Activated CD8-positive, alpha-beta T cell treated with anti-CD3 and anti-CD28 coated beads for 36 hours (primary cell): ENCODE measurements at places on chromosomes 5 and 9.

- DNase-seq, result peak; percentile 76
Measured at GRCh38 chr5:76542887-76543690, 80.1 kb downstream of the F2RL2 start.

- no peak for DNase-seq
Measured at GRCh38 chr9:28650327-28650726, 1077.0 kb upstream of the C9orf72 start.

DNA sequence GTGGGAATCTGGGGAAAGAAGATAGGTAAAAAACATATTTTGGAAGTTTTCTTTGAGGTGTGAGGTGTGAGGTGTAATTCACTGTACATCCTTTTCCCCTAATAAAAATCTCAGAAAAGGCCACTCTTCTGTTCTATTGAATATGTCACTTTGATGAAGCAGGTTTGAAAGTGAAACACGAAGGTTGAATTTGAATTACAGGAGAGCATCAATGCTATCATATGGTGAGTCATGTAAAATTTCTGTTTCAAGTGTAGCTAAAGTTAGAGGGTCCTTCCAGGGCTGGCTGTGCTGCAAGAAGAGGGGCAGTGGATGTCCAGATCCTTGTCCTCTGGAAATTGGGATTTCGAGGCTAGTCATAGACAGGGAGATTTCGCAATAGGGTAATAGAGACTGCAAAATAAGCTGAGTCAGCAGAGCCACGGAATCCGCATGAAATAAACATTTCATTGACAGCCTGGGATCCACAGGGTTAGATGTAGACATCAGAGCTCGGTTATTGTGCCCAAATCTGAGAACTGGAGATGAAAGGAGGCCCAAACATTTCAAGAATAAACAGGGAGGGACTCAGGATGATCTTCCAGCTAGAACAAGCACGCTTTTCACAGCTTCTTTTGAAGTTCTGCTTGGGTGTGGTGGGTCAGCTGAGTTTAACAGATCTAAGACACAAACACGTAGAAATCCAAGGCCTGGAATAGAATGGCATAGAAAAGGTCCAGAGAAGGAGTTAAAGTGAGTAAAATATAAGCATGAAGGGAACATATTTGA, 194.4 kb upstream of the CDKN2B start:
- DNase-seq, result no peak

- no peak for DNase-seq
Measured at GRCh38 chr9:133191989-133192388, 17.1 kb downstream of the OBP2B start.

DNA sequence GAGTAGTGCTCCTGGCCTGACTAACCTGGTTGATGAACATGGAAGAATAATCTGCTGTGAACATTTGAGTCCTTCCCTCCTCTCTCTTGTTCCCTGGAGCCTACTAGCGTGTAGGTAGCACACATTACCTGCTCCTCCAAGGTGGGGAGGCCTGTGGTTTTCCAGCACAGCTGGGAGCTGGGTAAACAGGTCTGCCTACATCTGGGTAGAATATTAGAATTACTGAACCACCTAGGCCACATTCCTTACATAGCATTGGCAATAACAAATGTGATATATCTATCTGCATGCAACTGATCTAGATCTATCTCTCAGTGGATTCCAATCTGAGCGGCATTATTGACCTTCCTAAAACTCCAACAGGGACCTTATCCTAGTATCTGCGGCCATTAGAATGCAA, 151.0 kb upstream of the ZNF366 start:
- DNase-seq, result no peak

DNA sequence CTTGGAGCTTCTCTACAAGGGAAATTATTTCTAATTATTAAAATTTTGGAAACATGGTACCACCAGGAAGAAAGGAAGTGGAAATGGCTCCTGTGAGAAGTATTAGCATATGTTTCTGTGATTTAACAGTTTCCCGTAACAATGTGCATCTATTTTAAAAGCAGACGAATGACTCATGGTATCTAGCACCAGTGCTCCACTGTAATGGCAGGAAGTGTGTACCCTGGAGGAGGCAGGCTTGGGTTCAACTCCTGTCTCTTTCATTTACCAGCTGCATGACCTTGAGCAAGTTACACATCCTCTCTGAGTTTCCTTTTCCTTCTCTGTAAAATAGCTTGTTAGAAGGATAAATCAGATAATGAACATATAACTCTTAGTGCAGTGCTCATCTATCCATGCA, 41.0 kb upstream of the ANGPTL2 start:
- DNase-seq, result peak; percentile 46

GRCh38 chr5:14745753-14746152, 81.2 kb downstream of the OTULIN start:
- DNase-seq, result peak; percentile 53

DNA sequence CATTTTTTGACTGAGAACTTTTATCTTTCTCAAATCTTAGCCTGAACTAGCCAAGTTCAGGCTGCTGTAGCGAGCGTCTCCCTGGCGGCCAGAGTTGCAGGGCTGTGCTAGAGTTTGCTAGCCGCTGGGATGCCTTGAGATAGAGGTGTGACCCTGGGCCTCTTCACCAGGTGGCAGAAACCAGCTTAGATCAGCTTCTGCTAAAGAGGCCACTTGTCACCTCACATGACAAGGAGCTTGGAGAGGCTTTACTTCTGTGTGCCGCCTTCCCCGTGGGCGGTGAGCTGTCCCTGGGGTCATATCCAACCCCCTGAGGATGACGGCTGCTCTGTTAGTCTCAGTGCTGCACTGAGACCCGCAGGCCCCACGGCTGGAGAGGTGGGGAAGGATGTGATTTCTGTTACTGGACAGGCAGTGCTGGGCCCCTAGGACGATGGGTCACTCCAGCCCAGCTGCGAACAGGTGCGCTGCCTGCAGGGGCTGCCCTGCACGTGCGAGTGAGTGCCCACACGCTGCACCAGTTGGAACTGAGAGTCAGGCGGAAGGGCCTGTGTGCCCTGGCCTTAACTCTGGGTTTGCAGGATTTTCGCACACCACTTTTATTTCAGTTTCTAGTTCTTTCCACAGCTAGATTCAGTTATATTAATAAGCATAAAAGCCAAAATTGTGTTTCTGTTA, 63.8 kb downstream of the EHMT1 start:
- peak; percentile 15 for DNase-seq

DNA sequence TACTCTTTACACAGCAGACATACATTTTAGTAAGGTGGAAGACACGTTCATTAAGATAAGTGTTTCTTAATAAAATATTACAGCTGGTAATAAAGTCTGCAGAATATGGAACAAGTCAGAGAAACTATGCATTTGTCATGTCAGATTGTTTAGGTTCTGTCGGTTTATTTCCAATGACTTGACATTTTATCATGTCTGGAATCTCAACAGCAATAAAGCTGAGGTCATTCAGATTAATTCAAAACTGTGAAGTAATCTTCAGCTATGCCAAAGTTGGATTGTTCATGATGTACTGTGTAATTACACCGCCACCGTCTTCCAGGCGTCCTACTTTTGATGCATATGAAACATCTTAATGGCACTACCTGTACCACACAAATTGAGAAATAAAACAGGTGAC, 1032.6 kb downstream of the CDH12 start:
- DNase-seq, result no peak

DNA sequence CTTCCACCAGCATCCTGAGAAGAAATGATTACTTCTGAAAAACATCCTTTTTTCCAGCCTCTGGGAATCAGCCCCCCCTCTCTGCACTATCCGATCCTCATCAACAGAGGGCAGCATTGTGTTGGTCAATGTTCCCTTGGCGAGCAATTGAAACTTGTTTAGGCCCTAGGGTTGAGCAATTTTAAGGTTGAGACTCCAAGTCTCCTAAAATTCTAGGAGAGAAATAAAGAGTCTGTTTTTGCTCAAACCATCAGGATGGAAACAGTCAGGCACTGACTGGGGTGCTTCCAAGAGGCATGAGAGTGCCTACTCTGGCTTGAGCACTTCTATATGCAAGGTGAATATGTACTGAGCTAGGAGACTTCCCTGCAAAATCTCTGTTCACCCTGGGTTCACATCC, 12.4 kb upstream of the CYFIP2 start:
- DNase-seq, result no peak

GRCh38 chr9:114910541-114910940, 19.9 kb downstream of the TNFSF8 start:
- no peak for DNase-seq

DNA sequence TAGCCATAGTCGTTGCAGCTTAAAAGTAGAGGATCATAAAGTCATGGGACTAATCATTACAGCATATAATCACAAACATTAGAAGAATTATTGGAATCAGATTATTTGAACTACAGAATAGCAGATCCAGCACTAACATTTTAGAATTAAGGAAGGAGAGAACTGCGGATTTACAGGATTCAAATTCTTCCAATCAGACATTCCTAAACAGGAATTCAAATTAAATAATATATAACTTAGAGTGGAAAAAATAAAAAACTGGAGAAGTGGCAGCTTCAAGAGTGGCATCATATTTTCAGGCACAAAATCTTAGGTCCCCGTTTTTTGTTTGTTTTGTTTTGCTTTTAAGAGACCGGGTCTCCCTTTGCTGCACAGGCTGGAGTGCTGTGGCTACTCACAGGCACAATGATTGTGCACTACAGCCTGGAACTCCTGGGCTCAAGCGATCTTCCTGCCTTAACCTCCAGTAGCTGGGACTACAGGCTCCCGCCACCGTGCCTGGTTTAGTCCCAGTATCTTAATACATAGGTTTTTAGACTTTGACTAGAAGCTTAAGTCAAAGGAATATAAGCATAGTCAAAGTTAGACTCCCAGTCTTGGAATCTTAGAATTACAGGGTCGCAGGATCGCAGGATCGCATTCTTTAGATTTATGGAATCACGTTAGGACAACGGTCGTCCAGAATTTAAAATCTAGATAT, 2.1 kb upstream of the FOXE1 start:
- DNase-seq, result no peak

DNA sequence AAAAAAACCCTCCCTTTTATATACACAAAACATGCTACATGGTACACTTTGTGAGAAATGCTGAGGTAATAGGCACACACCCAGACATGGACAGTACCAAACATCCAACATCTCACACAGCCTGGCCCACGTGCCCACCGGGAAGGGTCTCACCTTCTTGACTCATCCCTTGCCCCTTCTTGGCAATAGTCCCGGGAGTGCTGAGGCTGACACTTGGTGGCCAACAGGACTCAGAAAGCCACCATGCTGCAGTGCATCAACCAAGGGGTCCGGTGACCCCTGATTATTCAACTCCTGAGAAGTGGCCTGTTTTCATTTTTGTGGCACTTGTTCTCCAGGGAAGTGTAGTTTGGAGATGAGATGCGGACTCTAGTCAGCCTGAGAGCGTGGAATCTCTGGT, 35.0 kb downstream of the ANGPTL2 start:
- DNase-seq, result no peak

DNA sequence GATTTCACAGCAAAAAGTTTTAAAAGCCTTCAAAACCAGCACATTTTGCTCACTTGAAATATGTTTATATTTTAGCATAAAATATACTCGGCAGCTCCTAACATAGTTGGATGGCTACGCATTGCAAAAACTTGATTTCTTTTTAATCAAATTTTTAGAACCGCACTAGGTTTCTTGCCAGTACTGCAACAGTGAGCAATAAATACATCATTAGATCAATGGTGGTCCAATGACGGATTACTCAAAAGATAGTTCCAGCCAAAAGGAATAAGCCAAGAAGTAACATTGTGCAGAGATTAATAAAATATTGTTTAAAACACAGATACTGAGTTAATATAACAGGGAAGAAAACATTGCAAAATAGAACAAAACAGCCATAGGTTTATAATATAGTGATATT, 5.5 kb downstream of the MARCHF3 start:
- no peak for DNase-seq

GRCh38 chr5:33167541-33167940, 273.2 kb upstream of the TARS1 start:
- no peak for DNase-seq

DNA sequence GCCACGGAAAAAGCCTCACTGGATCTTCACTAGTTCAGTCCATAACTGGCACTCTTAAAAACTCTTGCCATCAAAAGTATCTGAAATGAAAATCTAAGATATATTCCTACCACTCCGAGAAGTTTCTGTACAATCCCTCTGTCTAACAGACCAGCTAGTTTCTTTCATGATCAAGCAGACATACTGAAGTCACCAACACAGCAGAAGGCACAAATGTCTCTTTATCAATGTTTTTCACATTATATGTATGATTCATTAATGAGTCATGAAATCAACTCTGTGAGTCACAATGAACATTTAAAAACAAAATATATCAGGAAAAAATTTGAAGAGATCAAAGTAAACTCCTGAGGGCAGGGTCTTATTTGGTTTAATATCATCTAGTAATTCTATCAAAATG, 50.8 kb downstream of the F2R start:
- no peak for DNase-seq

GRCh38 chr9:76414661-76415060, 20.4 kb upstream of the RFK start:
- DNase-seq, result peak; percentile 52

DNA sequence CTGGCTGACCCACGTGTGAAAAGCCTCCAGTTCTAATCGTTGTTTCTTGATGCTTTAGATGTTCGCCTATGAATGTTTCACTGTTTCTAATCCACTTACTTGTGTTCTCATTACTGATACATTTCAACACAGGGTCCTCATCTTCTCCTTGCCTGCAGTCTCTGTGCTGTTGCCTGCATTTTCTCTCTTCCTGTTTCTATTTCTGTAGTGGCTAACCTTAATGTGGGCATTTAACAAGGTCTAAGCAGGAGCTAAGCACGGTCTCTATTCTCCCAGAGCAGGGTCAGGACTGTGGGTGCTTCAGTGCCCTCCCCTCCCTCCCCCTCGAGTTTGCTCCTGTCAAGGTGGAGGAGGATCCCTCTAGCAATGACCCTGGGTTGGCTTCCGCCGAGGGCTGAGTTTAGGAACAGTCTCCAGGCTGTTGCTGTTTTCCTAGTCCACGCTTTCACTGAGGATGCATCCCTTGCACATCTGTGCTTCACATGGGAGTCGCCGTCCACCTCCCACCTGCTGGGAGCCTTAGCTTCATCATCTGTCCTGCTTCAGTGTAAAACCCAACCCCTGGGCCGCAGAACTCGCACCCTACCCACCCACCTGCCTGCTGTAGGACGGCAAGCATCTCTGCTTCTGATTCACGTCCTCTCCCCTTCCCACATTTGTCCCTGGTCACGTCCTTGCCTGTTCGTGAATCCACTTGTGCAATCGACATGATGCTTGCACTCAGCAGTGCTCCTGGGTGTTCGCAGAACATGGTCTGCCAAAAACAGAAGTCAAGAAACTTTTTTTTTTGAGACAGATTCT, 2.4 kb upstream of the EXOC3 start:
- DNase-seq, result no peak

DNA sequence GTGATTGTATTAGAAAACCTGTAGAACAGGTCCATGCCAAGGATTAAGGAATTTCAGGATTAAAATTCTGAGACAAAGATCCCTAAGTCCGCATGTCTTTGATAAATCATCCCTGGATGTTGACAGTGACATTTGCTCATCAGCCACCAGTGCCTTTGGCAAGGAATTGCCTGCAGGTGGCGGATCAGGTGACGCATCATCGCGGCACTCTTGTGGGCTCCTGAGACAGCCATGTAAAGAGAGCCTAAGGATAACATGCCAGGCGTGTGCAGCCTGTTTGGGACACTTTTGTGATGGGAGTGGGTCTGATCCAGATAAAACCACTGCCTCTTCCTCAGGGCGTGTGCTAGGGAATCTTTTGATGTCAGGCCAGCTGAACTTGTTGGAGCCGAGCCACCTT, 40.6 kb downstream of the ADCY2 start:
- no peak for DNase-seq
